Hematopoietic multipotent progenitor cell treated with erythropoietin and hydrocortisone succinate and interleukin-3 and kit ligand, for 17 days (in vitro differentiated cells): ENCODE measurements at places on chromosomes 3 and 15.

DNA sequence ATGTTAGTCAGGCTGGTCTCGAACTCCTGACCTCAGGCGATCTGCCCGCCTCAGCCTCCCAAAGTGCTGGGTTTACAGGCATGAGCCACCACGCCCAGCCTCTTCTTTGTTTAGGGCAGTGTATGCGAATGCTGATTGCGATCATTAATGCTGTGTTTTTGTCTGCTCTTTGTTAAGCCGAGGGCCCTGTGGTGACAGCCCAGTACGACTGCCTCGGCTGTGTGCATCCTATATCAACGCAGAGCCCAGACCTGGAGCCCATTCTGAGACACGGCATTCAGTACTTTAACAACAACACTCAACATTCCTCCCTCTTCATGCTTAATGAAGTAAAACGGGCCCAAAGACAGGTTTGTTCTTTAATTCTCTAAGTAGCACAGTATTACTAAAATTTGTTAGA is 7.8 kb downstream of the KNG1 start:
- DNase-seq: no peak

GRCh38 chr3:43960448-43960840 is 269.7 kb downstream of the ABHD5 start:
- no peak for DNase-seq

DNA sequence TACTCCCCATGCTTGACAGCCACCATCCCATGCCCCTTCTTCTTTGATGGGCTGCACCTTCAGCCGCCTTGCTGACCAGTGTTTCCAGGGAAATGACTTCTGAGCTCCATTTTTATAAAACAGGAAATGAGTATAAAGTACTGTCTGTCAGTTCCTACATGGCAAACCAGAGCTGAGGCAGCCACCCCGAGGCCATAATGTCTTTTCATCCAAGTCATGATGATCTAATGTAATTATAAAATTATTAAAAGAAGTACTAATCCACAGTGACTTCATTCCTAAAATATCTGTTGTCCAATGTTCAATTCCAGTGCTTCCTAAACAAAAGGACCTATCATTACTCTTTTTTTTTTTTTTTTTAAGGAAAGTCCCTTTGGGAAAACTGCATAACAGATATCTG is 75.2 kb upstream of the HERC1 start:
- no peak for DNase-seq

DNA sequence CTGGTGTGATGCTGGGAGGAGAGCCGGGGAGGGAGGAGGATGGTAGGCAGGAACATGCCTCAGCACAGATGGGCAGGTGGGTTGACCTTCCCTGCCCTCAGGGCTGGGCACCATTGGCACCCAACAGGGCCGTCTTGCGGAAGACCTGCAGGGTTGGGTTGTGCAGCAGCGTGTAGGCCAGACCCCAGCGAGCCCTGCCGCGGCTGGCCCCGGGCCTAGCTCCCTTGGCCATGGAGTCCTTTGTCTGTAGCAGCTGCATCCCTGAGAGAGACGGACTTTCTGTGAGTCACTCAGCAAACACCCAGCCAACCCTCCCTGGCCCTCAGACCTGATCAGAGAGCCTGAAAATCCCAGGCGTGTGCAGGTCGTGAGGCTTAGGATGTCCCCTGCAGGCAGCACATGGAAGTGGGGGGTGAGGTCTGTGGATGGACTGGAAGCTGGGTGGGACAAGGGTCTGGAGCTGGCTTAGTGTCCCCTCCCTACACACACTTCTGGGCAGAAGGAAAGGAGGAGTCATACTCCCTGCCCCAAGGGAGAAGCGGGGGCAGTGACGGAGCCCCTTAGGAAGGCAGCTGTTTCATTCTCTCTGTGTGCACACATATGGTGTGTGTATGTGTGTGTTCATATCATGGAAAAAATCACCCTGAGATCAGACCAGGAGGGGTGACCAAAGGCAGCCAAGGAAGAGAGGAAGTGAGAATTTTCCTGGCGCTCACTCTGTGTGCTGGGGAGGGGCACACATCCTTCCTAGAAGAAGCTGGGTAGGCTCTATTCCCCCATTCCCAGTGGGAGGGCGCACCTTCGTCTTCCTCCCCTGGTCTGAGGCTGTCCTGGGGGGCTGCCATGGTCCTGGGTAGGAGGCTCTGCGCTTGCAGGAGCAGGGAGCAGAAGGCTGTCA is 6.7 kb downstream of the ISLR start:
- no peak for DNase-seq

- no peak for DNase-seq
Observed at GRCh38 chr15:63086947-63087346, 34.7 kb upstream of the LACTB start.

DNA sequence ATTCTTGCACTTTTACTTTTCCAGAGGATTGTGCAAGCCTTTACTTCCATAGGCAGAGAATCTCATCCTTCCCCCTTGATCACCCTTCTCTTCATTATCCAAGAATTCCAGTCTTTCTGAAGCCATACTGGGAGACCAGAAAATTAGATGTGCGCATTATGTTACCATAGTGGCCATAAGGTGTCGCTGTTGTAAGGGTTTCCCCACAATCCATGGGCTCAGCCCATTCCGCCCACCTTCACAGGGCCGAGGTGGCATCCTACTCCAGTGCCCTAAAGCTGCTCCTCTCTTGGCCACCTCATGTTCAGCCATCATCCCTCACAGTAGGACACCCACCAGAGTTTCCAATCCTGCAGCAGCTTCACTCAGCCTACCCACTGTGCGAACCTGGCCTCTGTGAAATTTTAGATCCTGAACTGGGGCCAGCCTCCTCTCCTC is 35.0 kb downstream of the CTSH start:
- peak; percentile 48 for DNase-seq

- DNase-seq: no peak
Observed at GRCh38 chr15:100925480-100925879, 6.3 kb downstream of the LRRK1 start.

- DNase-seq: no peak
Observed at GRCh38 chr3:192024751-192025150, 563.8 kb downstream of the PYDC2 start.

DNA sequence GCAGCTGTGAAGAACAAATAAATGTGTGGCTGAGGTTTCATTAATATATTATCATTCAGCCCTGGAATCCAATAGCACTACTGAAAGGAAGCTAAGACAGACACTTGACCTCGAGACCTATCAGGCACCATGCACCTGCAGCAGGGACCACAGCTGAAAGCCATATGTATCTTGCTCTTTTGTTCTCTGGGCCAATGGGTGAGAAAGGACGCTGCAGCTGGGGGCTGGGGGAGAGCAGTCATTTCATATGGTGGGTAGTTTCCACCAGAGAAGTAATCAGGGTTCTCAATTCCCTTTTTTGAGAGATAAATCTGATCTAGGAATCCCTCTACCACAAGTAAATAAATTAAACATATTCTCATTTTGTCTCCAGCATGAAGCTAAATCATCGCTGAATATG is 225.6 kb upstream of the STRIT1 start:
- DNase-seq: no peak

DNA sequence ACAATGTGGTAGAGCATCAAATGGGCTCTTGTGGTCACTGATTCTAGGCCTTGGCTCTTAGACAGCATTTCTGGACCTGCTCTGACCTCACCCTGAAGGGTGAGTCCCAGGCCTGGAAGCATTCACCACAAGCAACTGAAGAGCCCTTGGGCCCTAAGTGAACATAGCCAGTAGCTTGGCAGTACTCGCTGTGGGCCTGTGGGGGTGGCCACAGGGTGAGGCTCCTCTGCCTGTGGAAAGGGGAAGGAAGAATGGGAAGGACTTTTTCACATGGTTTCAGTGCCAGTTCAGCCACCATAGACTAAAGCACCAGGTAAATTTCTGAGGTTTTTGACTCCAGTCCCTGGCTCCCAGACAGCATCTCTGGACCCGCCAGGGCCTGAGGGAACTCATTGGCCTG is 5.1 kb upstream of the ZSCAN2 start:
- no peak for DNase-seq

DNA sequence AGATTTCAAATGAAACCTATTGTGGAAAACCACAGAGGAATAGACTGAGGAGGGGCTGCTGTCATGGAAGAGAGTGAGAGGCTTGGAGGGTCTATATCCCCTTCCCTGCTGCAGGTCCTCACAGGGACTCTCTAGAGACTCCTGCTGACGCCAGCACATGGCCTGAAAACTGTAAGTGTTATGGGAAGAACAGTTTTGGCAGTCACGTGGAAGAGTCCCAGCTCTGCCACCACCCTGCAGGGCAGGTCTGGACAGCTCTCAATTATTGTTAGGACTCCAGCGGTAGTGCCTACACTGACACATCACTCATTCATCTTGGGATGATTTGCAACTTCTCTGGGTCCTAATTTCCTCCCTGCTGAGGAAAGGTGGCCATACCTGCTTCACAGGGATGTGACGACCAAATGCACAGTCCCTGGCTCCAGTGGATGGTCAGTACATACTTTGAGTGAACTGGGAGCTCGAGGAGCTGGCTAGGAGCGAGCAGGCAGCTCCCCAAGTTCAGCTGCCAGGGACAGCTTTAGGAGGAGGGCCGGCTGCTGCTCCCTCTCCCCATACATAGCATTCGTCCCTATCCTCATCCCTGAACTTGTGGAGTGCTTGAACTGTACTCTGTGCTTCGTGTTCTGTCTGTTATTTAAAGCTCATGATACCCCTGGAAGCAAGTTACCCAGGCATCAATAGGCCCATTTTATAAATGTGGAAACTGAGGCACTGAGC is 49.2 kb downstream of the CTXND1 start:
- DNase-seq: no peak

GRCh38 chr3:106217745-106218144 is 348.9 kb upstream of the CBLB start:
- DNase-seq: no peak

- DNase-seq: no peak
Observed at GRCh38 chr15:84826369-84826823, 9.2 kb downstream of the ALPK3 start.

DNA sequence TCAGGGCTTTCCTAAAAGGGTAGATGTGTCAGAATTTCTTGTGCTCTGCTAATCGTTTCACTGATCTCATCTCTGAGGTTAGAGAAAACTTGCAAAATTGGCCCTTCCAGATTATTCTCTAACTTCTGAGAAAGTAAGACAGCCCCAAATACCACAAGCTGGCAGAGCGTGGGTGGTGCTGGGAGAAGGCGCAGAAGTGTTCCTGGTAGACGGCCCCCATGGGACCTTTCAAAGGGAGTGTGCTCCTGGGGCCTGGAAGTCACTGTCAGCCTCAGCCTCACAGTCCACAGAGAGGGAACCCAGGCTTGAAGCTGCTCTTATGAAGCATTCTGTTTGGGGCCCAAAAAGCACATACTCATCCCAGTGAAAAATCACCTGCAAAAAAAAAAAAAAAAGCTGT is 86.5 kb upstream of the PFN2 start:
- no peak for DNase-seq

- no peak for DNase-seq
Observed at GRCh38 chr3:24145981-24146822, 201.1 kb downstream of the NR1D2 start.

DNA sequence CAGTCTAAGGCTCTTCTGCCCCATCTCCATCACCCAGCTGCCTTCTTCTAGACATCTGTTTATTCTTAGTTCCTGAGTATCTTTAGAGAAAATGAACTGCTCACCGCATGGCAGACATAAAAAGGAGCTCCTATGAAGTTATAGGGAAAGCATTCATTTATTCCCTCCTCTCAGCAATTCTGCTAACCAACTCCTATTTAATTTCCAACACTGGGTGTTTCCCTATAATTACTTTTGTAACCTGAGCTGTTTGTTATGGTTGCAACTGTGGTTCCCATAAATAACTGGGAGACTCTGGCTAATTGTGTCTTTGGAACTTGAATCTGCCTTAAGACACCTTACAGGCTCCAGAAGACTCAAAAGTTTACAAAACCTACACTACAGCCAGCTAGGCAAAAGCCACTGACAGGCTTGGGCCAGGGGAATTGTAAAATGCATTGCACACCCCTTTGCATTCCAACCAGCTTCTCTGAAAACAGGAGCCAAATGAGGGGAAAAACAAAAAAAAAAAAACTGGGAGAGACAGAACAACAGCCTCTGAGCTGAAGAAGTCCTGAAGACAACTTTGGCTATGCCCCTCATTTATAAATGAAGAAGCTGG is 231.5 kb upstream of the FEZF2 start:
- DNase-seq: no peak

DNA sequence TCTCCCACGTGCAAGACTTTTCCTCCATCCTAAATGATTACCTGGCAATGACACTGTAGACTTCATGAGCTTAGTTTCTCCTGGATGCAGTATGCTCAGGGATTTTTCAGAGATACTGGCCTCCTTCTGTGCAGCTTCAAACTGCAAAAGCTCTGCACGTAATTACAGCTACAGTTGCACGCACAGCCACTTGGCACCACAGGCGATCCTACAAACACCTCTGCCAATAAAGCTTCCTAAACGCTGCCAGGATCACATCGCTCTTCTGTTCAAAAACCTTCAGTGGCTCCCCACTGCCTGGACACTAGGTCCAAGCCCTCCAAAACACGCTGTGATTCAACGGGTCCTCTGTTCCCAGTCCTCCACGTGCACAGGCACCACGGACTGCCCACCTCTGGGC is 49.5 kb downstream of the NUP210 start:
- no peak for DNase-seq

GRCh38 chr15:59394166-59394661 is 21.5 kb upstream of the MYO1E start:
- DNase-seq: no peak

- DNase-seq: no peak
Observed at GRCh38 chr3:30112902-30113484, 493.4 kb upstream of the TGFBR2 start.

GRCh38 chr3:37993460-37993819 is 2.9 kb downstream of the VILL start:
- no peak for DNase-seq

- DNase-seq: no peak
Observed at GRCh38 chr15:39684233-39684632, 98.4 kb downstream of the FSIP1 start.

- no peak for DNase-seq
Observed at GRCh38 chr3:151440940-151441339, 19.9 kb downstream of the IGSF10 start.

DNA sequence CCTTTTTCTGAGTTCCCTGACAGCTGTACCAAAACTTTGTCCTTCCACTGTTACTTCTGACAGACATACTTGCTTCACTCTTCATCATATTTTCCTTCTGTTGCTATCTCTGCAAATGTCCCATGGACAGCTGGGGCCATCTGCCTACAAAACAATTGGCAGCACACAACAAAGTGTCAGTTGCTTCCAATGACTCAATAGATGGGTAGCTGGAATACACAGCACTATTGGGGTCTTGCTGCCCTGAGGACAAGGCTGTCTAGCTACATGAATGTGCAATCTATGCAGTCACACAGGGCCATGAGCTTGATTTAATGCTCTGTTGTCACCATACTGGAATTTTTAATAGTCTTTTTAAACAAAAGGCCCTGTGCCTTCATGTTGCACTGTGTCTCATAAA is 192.8 kb downstream of the DTWD1 start:
- DNase-seq: no peak
